ENCODE measurements at places on chromosomes 5 and 9. TPM values are rescaled to one million over a fixed set of nuclear protein-coding genes. Genes with fewer than 3 reads are reported as not detected.

SDHA gene
- polyA plus RNA-seq: 150 TPM

PCA3 gene
- polyA plus RNA-seq: 0.92 TPM

GRCh38 chr9:32672469-32672868 lies 37.0 kb upstream of the TAF1L start:
- DNase-seq: no peak

DNA sequence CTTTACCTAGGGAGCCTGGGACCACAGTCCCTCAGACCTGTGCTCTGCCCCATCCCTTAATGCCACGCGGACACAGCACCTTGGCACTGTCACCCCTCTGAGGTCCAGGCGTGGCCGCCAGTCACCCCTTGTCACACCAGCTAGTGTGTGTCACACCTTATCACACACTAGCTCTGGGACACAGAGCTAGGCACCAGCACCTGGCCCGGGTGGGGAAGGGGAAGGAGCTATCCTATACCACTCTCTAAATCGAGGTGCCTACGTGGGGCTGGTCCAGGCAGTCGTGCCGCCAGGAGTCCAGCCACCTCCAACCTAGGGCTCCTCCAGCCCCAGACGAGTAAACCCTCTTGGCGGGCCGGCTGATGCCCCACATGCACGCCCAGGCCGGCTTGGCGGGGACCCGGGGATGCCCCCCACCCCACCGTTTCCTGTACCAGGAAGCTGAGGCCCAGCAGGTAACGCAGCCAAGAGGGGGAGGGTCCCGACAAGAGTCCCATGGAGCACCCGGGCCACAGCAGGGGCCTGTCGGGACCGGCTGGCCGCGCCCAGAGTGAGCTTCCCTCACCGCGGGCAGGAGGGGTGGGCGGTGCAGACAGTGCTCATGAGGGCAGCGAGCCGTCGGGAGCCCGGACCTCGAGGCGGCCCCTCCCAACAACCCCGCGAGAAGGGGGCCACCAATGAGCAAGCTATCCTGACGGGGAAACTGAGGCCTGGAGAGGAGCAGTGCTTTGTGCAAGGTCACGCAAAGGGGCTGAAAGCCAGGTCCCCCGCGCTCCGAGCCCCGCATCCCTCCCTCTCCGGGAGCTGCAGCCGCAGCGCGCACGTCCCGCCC lies 550 bp downstream of the CORO2A start:
- no peak for DNase-seq

GRCh38 chr9:127863191-127863621 lies 8.7 kb upstream of the ENG start:
- DNase-seq: no peak
